Dermis lymphatic vessel endothelial cell (primary cell): ENCODE measurements at places on chromosomes 13 and 19. TPM values are rescaled to one million over a fixed set of nuclear protein-coding genes. Genes with fewer than 3 reads are reported as not detected.

NLRP7 gene
- total RNA-seq, result not detected in 2 replicates

RGS9BP gene
- total RNA-seq, result 0.98 and 1.1 TPM in 2 replicates

LYPD5 gene
- total RNA-seq, result 0.22 and 0.43 TPM in 2 replicates

CYP4F12 gene
- not detected in 2 replicates for total RNA-seq

CERS4 gene
- 10.5 and 18.5 TPM in 2 replicates for total RNA-seq

KLK12 gene
- total RNA-seq, result not detected in 2 replicates

POSTN gene
- total RNA-seq, result 4.9 and 6.4 TPM in 2 replicates

ZNF556 gene
- not detected in 2 replicates for total RNA-seq

SYNGR4 gene
- total RNA-seq, result not detected in 2 replicates

CDC42EP5 gene
- 54.7 and 66.4 TPM in 2 replicates for total RNA-seq

SIRT6 gene
- total RNA-seq, result 6.1 and 9.0 TPM in 2 replicates

CGB8 gene
- not detected in 2 replicates for total RNA-seq

SPC24 gene
- 13.7 and 14.2 TPM in 2 replicates for total RNA-seq

PLK5 gene
- total RNA-seq, result not detected in 2 replicates

CYP2A7 gene
- total RNA-seq, result not detected in 2 replicates

CABP5 gene
- not detected in 2 replicates for total RNA-seq

ZNF154 gene
- under 0.01 and 0.11 TPM in 2 replicates for total RNA-seq

ZNF615 gene
- 11.5 and 18.3 TPM in 2 replicates for total RNA-seq

USHBP1 gene
- 33.1 and 37.3 TPM in 2 replicates for total RNA-seq

RFPL4A gene
- 0.87 TPM in 1 of 2 replicates, not detected in the other for total RNA-seq

TSPAN16 gene
- total RNA-seq, result not detected in 2 replicates

LILRB4 gene
- total RNA-seq, result not detected in 2 replicates

WASF3 gene
- 27.0 and 32.4 TPM in 2 replicates for total RNA-seq

PGLYRP2 gene
- total RNA-seq, result not detected in 2 replicates

OBI1 gene
- 21.8 and 29.7 TPM in 2 replicates for total RNA-seq

ATXN8OS gene
- total RNA-seq, result not detected in 2 replicates

SOX1 gene
- not detected in 2 replicates for total RNA-seq

KASH5 gene
- not detected in 2 replicates for total RNA-seq

ZNF98 gene
- not detected in 2 replicates for total RNA-seq

PCP2 gene
- total RNA-seq, result not detected in 2 replicates

ZNF534 gene
- total RNA-seq, result not detected in 2 replicates

CEACAM20 gene
- total RNA-seq, result not detected in 2 replicates

CYP4F8 gene
- not detected in 2 replicates for total RNA-seq

PCID2 gene
- total RNA-seq, result 54.8 and 55.3 TPM in 2 replicates

MISP gene
- total RNA-seq, result under 0.01 TPM in 1 of 2 replicates, not detected in the other

PSG1 gene
- total RNA-seq, result not detected in 2 replicates

AKAP11 gene
- total RNA-seq, result 21.0 and 24.3 TPM in 2 replicates

KIR2DL4 gene
- not detected in 2 replicates for total RNA-seq

GYS1 gene
- 13.4 and 13.8 TPM in 2 replicates for total RNA-seq

ZNF701 gene
- total RNA-seq, result 12.0 and 16.2 TPM in 2 replicates

REEP6 gene
- total RNA-seq, result 0.22 and 0.26 TPM in 2 replicates

CASP14 gene
- not detected in 2 replicates for total RNA-seq

CEACAM7 gene
- total RNA-seq, result 0.33 and 1.9 TPM in 2 replicates

KLK5 gene
- total RNA-seq, result not detected in 2 replicates

SHANK1 gene
- total RNA-seq, result not detected in 2 replicates

URAD gene
- total RNA-seq, result not detected in 2 replicates

RINL gene
- total RNA-seq, result 9.9 and 10.7 TPM in 2 replicates

MYO1F gene
- total RNA-seq, result 0.26 and 0.54 TPM in 2 replicates

ZNF211 gene
- 9.0 and 12.5 TPM in 2 replicates for total RNA-seq

ZNF563 gene
- 1.2 and 2.0 TPM in 2 replicates for total RNA-seq

RCBTB2 gene
- 25.8 and 26.0 TPM in 2 replicates for total RNA-seq
